ENCODE measurements at places on chromosomes 5 and 9.
A peak's percentile ranks its signal among the peaks of the same experiment; 100 is the strongest.

GRCh38 chr9:129036923-129037766 is 719 bp downstream of the MIGA2 start:
- no peak for DNase-seq

- DNase-seq, result no peak
Observed at GRCh38 chr5:159050316-159051143, 49.2 kb downstream of the EBF1 start.

- DNase-seq, result peak; percentile 18
Observed at GRCh38 chr5:137470111-137470920, 28.8 kb downstream of the SPOCK1 start.

DNA sequence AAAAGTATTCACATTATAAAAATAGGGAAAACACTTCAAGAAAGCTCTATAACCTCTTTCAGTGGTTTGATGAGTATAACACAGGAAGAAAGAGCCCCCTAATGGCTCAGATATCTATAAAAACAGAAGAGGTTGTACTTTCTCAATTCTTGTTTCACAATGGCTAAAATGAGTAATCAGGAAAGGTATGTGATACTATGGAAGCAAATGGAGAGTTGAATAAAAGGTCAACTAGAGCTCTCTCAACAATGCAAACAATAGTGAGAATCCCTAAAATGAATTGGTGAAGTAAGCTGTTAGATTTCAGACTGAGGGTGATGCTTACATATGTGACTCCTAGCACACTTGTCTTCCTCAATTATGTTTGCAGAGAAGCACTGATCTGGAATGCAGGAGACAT is 584.6 kb upstream of the CDH18 start:
- no peak for DNase-seq

DNA sequence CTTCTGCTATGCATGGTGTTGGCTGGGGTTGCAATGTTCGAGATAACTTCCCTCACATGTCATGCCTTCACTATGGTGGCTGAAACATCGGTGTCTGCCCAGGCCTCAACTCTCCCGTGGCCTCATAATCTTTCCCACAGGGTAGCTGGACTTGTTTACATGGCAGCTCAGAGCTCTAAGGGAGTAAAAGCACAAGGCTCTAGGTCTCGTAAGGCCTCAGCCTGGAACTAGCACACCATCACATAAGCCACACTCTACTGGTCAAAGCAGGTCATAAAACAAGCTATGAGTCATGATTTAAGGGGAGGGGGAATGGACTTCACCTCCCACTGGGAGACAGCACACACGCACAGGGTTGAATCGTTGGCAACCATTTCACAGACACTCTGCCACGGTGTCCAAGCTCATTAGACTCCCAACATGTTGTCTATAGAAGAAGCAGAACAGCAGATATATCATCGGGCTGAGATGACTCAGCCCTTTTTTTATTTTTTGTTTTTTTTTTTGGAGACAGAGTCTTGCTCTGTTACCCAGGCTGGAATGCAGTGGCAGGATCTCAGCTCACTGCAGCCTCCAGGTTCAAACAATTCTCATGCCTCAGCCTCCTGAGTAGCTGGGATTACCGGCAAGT is 66.8 kb upstream of the IL17B start:
- DNase-seq, result no peak

DNA sequence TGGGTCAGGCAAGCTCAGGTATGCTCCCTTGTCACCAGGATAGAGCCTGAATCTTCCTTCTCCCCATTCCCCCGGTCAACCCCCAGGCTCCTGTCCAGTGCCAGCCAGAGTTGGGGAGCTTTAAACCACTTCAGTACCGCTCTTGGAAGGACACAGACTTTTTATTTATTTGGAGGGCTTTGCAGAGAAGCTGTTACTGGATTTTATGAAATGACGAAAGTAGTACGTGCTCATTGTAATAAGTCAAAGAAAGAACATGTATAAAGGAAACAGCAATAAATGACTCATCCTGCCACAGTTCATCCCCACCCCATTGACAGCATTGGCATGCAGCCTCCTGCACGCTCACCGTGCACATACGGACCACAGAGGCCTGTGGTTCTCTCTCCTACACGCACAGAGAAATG is 230.3 kb downstream of the AUH start:
- no peak for DNase-seq

DNA sequence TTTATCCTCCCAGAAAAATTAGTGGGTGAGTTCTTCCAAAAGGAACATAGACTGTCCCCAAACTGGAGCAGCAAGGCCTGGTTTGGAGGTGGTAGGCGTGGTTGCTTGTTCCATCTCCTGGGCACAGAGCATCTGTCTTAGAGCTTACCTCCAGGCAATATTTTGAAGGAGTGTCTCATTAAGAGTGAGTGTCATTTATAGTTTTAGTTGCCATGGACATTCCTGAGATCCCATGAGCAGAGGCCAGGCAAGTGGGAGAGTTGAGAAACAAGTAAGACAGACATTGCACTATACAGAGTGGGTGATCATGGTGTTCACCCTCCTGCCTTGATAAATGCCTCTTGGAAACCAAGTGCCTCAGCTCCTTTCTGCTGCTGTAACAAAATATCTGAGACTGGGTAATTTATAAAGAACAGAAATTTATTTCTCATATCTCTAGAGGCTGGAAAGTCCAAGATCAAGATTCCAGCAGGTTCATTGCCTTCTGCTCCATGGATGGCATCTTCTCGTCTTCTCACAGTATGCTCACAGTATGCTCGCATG is 68.5 kb downstream of the KIAA1958 start:
- no peak for DNase-seq

GRCh38 chr9:8868632-8869031 is 1069.1 kb upstream of the DMAC1 start:
- no peak for DNase-seq

GRCh38 chr9:98330831-98331230 is 75.4 kb upstream of the TBC1D2 start:
- no peak for DNase-seq

DNA sequence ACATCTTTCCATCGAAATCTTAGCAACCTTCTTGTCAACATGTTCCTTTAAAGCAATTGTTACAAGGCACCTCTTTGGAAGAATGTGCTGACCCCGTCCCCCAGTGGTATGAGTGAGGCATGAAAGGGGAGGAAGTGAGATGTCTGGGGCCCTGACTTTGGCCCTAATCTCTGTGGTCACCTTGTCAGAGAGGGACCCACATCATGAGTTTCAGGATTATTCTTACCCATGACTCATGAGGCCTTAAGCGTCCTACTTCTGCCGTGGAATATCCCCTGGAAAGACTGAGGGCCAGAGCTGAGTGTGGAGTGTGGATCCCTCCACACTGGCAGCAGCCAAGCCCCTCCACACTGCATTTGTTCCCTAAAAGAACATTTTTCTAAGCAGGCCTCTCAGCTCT is 81.2 kb downstream of the FSTL4 start:
- no peak for DNase-seq

GRCh38 chr9:30628915-30629567 is 1755.4 kb upstream of the ACO1 start:
- DNase-seq, result no peak

DNA sequence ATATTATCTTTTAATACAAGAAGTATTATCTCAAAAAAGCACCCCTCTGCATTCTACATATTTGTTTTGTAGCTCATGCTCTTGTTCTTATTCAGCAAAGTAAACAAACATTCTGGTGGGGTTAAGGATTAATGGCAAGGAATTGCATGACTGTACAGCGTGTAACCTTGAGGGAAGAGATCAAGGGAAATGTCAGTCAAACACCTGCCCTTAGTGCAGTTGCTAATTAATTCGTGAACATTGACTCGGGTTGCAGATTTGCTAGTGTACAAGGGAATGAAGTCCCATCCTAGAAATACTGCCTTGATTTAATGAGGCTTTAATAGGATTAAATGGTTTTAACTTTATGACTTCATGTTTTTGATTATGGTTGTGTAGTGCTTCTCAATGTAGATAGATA is 1758.1 kb downstream of the MAT2B start:
- DNase-seq, result no peak

DNA sequence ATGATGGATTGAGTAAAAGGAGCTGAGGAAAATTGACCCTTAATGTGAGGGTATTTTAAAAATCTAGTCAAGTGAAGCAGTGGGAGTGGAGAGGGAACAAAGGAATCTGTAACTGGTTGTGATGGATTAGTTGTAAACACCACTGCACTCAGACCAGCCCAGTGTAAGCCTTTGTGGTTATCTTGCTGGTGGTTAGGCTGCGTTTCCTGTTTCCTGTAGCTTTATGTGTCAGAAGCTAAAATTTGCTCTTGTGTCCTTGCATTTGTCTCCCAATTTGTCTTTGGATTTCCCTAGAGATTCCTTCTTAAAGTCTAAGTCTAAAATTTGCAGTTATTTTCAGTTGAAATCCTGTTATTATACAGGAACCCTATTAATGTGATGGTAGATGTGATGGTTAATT is 6.3 kb downstream of the IFNA21 start:
- DNase-seq, result no peak

- no peak for DNase-seq
Observed at GRCh38 chr9:135514342-135515082, 6.7 kb upstream of the LCN1 start.

DNA sequence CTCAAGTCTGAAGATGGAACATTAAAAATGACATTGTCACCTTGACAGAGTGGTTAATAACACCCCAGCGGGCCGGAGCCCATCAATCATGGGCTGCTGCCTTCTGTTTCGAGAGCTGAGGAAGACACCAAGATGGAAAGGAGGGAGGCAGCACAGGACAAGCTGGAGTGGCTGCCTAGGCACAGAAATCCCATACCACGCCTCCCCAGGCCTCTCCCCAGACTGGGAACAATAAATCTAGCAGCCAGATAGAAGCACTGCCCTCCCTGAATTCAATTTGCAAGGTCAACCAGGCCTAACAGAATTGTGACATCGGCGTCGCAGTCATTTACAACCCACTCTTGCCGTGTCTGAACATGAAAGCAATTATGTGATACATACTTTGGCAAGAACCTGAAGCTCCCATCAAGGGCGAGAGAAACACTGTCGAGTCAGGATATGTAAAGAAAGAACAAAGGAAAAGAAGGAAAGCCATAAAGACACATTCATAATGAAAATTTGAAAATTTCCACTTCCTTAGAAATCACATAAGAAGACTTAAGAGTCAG is 35.4 kb upstream of the ZNF354A start:
- no peak for DNase-seq

DNA sequence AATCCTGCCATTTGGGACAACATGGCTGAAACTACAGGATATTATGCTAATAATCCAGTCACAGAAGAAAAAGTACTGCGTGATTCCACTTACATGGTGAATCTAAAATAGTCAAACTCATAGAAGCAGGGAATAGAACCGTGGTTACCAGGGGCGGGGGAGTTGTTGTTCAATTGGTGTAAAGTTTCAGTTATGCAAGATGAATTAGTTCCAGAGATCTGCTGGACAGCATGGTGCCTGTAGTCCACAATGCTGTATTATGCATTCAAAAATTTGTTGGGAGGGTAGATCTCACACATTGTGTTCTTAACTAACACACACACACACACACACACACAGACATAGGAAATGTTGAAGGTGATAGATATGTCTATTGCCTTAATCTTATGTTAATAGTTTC is 480.5 kb downstream of the DMRT2 start:
- DNase-seq, result no peak

GRCh38 chr9:123174887-123175518 is 93.4 kb downstream of the STRBP start:
- DNase-seq, result no peak

DNA sequence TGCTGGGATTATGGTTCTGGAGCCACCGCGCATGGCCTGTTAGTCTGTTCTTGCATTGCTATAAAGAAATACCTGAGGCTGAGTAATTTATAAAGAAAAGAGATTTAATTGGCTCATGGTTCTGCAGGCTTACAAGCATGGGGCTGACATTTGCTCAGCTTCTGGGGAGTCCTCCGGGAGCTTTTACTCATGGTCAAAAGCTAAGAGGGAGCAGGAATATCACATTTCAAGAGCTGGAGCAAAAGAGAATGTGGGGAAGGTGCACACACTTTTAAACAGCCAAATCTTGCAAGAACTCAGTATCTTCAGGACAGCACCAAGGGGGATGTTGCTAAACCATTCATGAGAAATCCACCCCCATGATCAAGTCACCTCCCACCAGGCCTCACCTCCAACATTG is 12.1 kb downstream of the JAK2 start:
- no peak for DNase-seq

- DNase-seq, result peak; percentile 22
Observed at GRCh38 chr9:26219961-26220360, 541.7 kb upstream of the TUSC1 start.

- no peak for DNase-seq
Observed at GRCh38 chr5:56815658-56816545, 553 bp downstream of the MAP3K1 start.

- no peak for DNase-seq
Observed at GRCh38 chr5:123249446-123249845, 160.4 kb downstream of the PRDM6 start.

- no peak for DNase-seq
Observed at GRCh38 chr9:88312517-88313103, 75.6 kb upstream of the SPIN1 start.

- DNase-seq, result no peak
Observed at GRCh38 chr9:91211414-91211813, 150.3 kb downstream of the AUH start.

Data from occipital lobe (tissue), 3 donors.